Esophagus squamous epithelium (tissue), 5 donors: ENCODE measurements at places on chromosomes 7 and 10.

- no peak for DNase-seq
Measured at GRCh38 chr7:22435105-22435504, 64.9 kb downstream of the STEAP1B start.

DNA sequence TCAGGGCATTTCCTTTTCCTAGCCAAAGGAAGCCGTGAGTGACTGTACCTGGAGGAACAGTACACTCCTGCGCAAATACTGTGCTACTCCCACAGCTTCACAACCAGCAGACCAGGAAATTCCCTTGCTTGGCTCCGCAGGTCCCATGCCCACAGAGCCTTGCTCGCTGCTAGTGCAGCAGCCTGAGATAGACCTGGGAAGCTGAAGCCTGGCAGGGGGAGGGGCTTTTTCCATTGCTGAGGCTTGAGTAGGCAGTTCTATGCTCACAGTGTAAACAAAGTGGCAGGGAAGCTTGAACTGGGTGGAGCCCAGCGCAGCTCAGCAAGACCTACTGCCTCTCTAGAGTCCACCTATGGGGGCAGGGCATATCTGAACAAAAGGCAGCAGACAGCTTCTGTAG, 291.2 kb downstream of the HGF start:
- no peak for DNase-seq

DNA sequence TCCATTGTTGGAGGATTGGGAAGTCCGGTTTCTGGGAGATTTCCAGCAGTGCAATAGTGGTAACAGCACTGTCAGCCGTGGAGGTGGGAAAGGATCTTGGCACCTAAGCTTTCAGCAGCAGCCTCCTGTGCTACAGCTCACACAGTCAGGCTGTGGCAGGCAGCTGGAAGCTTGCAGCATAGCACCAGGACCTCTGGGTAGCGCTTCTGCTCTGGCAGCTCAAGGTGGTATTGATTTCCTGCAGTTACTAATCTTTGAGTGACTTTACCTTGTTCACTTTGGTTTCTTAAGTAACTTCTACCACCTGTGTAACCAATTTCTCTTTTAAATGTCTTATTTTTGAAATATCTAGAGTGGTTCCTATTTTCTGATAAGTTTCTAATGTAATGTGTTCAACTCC, 130.5 kb downstream of the LHFPL3 start:
- no peak for DNase-seq

DNA sequence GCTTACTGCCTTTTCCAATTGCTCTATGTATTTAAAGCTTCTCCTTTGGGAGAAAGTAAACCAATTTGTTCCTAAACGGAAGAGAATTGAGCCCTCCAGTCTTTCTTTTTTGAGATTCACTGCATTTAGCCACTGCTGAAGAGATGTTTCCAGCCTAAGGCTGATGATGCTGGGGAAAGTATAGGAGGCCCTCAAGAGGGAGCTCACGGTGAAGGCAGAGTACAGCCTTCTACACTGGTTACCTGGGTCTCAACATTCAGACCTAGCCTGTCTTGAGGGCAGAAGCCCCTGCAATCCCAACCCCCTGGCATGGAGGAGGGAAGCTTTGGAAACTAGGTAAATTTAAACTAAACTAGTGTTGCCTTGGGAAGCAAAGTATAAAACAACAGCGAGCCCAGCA, 316.7 kb upstream of the TPK1 start:
- no peak for DNase-seq

- DNase-seq, result no peak
Measured at GRCh38 chr10:103067956-103068355, 125.1 kb downstream of the NT5C2 start.

DNA sequence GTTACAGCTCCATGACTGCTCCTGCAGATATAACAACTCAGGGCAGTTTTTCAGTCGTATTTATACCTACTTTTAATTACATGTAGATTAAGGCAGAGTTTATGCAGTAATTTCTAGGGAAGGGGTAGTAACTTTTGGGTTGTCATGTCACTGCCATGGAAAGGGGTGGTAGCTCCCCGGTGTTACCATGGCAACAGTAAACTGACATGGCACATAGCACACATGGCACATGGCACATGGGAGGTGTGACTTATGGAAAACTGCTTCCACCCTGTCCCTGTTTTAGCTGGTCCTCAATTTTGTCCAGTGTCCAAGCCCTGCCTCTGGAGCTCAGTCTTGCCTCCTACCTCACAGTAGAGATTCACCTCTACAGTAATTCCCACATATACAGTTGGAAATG, 3.9 kb upstream of the TOMM7 start:
- DNase-seq, result no peak
